Pulmonary artery endothelial cell (primary cell): ENCODE measurements at places on chromosomes 1 and 21. TPM values are rescaled to one million over a fixed set of nuclear protein-coding genes. Genes with fewer than 3 reads are reported as not detected.

The ANP32E gene
- 34.8 and 43.5 TPM in 2 replicates for total RNA-seq

The SERINC2 gene
- 1.3 and 2.4 TPM in 2 replicates for total RNA-seq

The IFNLR1 gene
- not detected in 2 replicates for total RNA-seq

The EPHA10 gene
- not detected in 2 replicates for total RNA-seq

The USH2A gene
- total RNA-seq = not detected in 2 replicates

The TMEM61 gene
- not detected in 2 replicates for total RNA-seq

The FCRL4 gene
- total RNA-seq = not detected in 2 replicates

The ZNF648 gene
- total RNA-seq = not detected in 2 replicates

The CD1E gene
- total RNA-seq = not detected in 2 replicates

The DEGS1 gene
- 77.7 and 88.4 TPM in 2 replicates for total RNA-seq

The EDN2 gene
- not detected in 2 replicates for total RNA-seq

The RNPEP gene
- 53.5 and 55.4 TPM in 2 replicates for total RNA-seq

The HES2 gene
- 18.8 and 38.6 TPM in 2 replicates for total RNA-seq

The DMBX1 gene
- not detected in 2 replicates for total RNA-seq

- no peak for DNase-seq
Measured at GRCh38 chr1:77276941-77277340, 4.9 kb upstream of the AK5 start.

- no peak for DNase-seq
Measured at GRCh38 chr1:153032073-153032472, 1.1 kb downstream of the SPRR1B start.

- DNase-seq = no peak
Measured at GRCh38 chr21:29418813-29419212, 120.1 kb downstream of the BACH1 start.

- DNase-seq = no peak
Measured at GRCh38 chr21:44255511-44255981, 6.2 kb downstream of the DNMT3L start.

- DNase-seq = peak; percentile 56
Measured at GRCh38 chr21:31731857-31732596, at the start of gene SCAF4. SCAF4 (minus strand) TSS chr21:31732118; CDS start chr21:31731692, 426 bp downstream.

DNA sequence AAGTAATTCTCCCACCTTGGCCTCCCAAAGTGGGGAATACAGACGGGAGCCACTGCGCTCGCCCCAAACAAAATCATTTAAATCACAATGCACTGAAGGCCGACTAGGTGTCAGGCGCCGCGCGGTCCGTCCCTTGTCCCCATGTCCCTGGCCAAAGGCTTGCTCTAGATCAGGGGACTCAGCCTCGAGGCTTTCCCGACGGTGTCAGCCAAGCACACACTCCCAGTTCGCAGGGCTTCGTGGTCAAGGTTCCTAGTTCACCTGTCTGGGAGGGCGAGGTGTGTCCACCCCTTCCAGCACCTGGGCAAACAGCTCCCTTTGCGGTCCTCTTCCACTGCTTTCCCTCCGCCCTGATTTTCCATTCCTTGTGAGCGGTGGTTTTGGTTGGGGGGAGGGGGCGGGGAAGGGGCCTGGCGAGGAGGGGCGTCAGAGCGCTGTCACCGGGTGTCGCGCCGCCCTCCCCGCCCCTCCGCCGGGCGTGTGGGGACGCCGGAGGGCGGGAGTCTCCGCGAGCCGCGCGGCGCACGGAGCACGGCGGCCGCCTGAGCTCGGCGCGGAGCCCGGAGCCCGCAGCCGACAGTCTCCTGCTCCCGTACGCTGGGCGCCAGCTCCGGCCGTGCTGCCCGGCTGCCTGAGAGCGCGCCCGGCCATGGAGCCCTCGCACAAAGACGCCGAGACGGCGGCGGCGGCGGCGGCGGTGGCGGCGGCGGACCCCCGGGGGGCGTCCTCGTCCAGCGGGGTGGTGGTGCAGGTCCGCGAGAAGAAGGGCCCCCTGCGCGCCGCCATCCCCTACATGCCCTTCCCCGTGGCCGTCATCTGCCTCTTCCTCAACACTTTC lies at the start of gene STUM:
Gene STUM (plus strand): TSS at position 509 of the 838 bp plus-strand sequence. CDS start 141 bp downstream, at position 650.
- DNase-seq = no peak

DNA sequence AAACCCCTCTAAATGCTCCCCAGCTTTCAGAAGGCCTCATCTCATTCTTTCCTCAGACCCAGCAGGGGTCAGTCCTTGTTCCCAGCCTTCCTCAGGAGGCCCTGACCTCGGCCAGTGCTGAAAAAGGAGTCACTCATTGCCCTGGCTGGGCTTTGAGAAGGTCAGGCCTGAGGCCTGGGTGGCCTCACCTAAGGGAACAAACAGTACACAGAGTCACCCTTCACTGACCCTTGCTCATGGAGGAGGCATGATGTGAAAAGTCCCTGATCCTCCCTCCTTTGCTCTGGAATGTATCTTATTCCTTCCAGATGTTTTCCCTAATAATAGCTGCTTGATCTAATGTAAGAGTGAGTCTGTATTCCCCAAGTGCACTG lies 117.7 kb upstream of the SLC44A3 start:
- no peak for DNase-seq

DNA sequence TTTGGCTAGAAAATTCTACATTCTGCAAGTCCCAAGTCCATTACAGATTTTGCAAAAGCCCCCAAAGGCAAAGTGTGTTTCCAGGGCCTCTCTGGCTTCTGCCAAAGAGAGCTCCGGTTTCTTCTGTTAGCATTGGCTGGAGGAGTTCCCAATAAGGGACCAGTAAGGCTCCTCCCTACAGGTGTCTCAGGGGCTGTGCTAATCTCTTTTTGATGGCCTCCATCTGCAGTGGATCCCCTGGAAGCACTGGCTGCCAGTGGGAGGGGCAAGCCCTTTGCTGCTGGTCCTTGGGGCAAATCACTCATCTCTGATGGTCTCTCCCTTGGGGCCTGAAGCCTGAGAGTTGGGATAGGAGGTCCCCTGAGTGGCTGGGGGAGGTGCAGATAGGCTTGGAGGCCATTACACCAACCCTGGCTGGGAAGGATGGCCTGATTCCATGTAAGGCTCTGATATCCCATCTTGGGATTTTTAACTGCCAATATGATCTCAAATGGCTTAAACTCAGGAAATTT lies 89.1 kb upstream of the USP24 start:
- DNase-seq = no peak

GRCh38 chr1:228180271-228180958 lies 14.8 kb downstream of the IBA57 start:
- no peak for DNase-seq

GRCh38 chr21:39961251-39961650 lies 94.0 kb downstream of the PCP4 start:
- DNase-seq = no peak

DNA sequence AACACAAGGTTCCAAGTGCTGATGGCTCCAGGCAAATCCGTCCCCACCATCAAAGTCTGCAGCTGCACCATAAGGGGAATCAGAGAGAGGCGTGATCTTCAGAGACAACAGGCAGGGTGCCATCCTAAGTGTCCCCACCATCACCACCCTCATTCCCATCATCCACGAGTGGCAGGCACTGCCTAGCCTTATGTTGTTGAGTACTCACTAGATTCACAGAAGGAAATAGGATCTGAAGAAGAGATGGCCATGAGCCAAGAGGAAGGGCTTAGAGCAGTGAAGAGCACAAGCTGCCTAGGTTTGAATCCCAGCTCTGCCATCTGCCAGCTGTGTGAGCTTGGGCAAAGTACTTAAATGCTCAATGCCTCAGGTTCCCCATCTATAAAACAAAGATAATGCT lies 207.3 kb upstream of the CSF3R start:
- no peak for DNase-seq

DNA sequence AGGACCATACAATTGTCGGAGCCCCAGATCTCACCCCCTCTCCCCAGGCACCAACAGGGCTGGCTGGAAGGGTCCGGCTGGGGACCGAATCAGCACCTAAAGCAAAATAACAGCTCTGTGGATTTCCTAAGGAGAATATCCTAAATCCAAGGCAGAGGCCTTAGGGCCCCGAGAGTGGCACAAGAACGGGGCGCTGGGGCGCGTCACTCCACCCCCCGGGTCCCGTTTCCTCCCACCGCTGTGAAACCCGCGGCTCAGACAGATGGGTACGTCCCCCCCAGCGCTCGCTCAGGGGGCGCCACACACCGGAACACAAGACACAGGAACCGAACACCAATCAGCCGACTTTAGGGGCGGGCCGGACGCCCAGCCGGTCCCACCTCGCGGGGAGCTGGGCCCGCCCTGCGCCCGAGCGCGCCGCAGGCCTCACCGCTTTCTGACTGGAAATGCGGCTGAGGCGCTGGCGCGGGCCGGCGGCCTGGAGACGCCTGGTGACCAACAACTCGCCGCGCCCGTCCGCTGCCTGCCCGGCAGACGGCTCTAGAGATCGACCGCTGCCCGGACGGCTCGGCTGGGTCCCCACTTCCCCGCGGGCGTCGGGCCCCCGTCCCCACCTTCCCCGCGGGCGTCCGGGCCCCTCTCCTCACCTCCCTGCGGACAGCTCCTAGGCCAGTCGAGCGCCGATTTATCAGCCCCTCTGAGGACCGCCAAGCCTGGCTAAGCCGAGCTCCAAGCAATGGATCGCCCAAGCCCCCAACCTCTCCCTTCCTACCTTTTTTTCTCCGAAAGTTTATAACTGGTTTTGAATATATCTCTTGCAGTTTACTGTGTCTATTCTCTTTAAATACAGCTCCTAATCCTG lies at the start of gene HFM1:
Gene HFM1 (minus strand): TSS at position 687 of the 862 bp plus-strand sequence. CDS start 3,755 bp downstream, outside the sequence.
- DNase-seq = no peak

- no peak for DNase-seq
Measured at GRCh38 chr21:18801468-18801867, 397.9 kb upstream of the TMPRSS15 start.

GRCh38 chr1:245128381-245129101 lies 26.2 kb upstream of the KIF26B start:
- no peak for DNase-seq

DNA sequence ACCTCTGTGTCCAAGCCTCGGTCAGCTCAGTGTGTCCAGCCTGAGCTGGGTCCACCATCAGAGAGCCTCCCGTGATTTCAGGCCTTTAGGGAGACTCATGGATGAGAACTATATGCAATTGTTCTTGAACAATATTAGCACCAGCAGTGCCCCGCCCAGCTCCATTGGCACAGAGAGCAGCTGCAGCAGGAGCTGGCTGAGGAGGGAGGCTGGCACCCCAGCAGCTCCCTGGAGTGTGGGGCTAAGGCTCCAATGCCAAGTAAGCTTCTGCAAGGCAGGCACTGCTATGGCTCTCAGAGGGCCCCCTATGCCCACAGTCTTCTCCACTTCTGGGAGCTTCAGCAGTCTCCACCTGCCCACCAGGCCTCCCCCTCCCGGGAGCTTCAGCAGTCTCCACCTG lies 593.3 kb downstream of the MATN1 start:
- DNase-seq = no peak

- no peak for DNase-seq
Measured at GRCh38 chr21:15221799-15222386, 157.1 kb upstream of the NRIP1 start.

DNA sequence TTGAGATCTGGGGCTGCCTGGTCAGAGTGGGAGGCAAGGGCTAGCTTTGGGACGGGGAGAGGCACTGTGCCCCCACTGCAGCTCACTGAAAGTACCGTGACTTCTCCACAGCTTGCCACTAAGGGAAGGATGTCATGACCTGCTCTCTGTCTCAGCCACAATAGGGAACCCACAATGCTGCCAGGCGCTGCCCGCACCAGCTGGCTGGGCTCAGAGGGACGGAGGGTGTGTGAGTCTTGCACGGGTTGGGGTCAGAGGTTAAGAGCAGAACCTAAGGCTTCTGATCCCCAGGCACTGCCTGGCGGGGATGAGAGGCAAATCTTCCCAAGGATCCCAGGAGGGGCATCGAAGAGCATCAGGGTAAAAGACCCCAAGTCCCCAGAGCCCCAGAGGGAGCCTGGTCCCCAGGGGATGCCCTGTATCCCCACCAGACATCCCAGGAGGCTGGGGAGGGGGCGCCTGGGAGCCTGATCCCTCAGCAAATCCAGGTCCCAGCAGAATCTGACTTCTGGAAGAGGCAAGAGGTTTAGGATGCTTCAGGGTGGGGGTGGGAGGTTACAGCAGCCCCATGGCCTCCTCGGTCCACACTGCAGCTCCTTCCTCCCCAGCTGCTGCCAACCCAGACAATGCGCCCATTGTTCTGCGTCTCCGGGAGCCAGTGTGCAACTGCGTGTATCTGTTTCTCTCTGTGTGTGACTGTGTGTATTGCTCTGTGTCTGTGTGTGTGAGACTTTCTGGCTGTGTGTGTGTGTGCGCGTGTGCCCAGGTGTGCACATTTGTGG lies 2.0 kb upstream of the MARCKSL1 start:
- DNase-seq = no peak

GRCh38 chr1:3945222-3945621 lies 45.1 kb upstream of the C1orf174 start:
- no peak for DNase-seq

DNA sequence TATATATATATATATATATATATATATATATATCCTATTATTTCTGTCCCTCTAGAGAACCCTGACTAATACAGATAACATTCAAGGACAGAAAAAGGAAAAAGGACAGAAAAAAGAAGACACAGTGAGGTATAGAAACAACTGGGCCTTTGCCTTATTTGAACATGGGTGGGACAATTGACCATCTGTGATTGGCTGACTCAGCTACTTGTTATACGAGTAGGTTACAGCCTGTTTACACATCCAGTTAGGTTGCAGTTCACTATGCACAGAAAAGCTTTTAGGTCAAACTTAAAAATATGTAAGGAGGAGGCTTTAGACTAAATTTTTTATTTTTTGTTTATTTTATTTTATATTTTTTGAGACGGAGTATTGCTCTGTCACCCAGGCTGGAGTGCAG lies 39.8 kb upstream of the RGS8 start:
- DNase-seq = no peak
